Smooth muscle cell of the coronary artery (primary cell): ENCODE measurements at places on chromosomes 1 and 21. TPM values are rescaled to one million over a fixed set of nuclear protein-coding genes. Genes with fewer than 3 reads are reported as not detected.

KRTAP11-1 gene
- total RNA-seq = not detected in 2 replicates

NMNAT2 gene
- total RNA-seq = 2.2 and 2.9 TPM in 2 replicates

LRRC53 gene
- not detected in 2 replicates for total RNA-seq

COG2 gene
- total RNA-seq = 12.4 and 15.5 TPM in 2 replicates

LEFTY2 gene
- 0.08 TPM in 1 of 2 replicates, not detected in the other for total RNA-seq

S100A16 gene
- total RNA-seq = 98.3 and 375 TPM in 2 replicates

REG4 gene
- total RNA-seq = not detected in 2 replicates

EPHA2 gene
- 13.0 and 66.0 TPM in 2 replicates for total RNA-seq

ASTN1 gene
- not detected in 2 replicates for total RNA-seq

STIL gene
- total RNA-seq = 1.2 and 3.2 TPM in 2 replicates

CHRNB2 gene
- 0.23 TPM in 1 of 2 replicates, not detected in the other for total RNA-seq

C1orf159 gene
- total RNA-seq = 2.1 and 3.7 TPM in 2 replicates

CFAP126 gene
- total RNA-seq = not detected in 2 replicates

PCP4L1 gene
- total RNA-seq = not detected in 2 replicates

MATN1 gene
- 0.23 TPM in 1 of 2 replicates, not detected in the other for total RNA-seq

ACOT11 gene
- total RNA-seq = 2.5 and 4.1 TPM in 2 replicates

GPR25 gene
- total RNA-seq = not detected in 2 replicates

SPRR1A gene
- total RNA-seq = not detected in 2 replicates

TSTD1 gene
- 1.5 and 15.6 TPM in 2 replicates for total RNA-seq
